ENCODE measurements at places on chromosomes 6 and 20.

DNA sequence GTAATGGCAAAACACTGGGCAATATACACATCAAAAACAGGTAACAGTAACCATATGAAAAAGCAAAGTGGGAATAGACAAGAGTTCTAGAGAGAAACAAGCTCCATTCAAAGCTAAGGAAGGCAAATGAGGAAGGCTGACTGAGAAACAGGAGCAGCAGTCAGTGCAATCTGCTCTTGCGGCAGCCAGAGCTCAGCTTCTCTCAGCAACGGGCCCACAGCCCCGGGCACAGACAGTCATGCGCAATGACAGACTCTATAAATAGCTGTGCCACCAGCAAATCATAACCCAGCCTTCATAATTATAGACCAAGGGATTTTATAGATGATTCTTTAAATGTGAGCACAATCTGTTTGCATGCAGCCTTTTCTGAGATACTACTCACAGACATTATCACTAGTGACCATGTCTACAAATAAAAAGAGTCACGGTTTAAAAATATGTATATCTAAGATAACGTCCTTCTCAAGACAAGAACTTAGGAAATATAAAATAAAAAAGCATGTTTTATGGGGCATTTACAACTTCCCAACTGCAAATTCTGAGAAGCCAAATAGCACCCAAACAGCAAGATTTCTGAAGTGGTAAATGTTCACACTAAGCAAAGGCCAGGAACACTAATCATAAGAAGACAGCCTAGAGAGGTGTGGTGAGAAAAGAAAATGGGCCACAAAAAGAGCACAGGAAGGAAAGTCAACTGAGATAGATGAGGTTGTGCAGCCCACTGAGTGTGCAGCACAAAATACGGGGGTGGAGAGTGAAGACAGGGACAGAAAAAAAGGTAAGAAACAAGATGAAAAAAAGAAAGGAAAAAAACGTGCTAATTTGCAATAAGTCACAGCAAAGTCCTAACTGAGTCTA is 39.9 kb upstream of the BEND6 start:
- DNase-seq: no peak

DNA sequence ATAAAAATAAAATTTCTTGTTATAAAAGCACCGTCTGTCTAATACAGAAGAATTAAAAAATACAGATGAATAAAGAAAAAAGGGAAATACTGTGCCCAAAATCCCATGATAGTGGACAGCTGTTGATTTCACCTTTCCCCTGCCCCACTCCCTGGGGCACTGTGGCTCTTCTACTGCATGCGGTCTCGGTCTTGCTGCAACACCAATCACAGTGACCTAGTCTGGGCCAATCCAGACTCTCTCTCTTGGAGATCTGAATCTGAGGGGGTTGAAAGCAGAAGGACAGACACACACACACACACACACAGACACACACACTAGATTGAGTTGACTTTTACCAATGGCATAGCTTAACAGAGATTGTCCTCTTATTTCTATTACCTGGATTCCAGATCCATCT is 70.5 kb upstream of the FYN start:
- no peak for DNase-seq

- peak; percentile 9 for DNase-seq
Measured at GRCh38 chr6:122476131-122476530, 4.5 kb upstream of the SERINC1 start.

DNA sequence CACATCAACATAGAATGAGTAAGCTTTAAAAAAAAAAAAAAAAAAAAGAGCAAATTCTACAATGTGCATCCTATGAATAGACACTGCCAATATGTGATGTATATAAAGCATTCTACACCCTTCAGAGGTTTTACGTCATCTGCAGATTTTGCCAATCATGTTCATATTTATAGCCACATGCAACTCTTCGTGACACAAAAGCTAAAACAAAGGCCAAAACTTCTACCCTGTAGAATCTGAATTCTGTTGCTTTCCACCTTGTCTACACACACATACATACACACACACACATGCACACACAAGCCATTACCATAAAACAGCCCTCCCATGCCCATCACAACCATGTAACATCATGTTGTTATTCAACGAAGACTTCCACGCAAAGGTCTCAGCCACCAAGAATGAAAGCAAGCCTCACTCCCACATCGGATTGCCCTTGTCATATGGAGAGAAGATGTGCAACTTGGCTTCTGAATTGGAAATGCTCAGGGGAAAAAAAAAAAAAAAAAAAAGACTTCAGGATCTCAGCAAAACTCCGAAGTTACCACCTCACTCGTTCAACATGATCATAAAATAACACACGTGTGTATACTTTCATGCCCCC is 479.4 kb upstream of the JARID2 start:
- no peak for DNase-seq

DNA sequence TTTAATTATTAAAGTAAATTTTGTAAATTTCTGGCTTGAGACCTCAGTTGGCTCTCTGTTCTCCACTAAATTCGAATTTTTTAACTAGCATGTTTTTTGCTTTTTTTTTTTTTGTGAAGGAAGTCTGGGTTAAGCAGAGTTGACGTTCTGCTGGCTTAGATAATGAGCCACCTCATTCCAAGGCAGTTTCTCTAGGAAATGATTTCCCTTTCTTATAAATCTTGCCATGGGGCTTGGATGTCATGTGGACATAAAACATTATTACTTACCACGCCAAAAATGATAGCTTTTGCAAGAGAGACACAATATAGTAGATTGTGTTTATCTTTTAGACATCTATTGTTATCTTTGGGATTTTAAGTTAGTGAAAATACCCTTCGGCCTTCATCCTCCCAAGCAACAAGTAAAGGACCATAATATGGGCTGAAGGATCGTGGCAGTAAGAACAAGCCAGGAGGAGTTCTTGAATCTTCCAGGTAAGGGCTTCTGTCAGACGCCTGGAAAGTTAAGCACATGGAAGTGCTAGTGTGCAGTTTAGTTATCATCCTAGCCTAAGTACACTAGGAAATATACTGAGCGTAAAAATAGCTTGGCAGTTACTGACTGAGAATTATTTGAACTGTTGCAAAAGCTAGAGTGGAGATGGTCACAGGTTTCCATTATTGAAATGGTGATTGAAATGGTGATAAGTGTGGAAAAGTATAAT is 30.7 kb downstream of the ADGRG6 start:
- DNase-seq: no peak

DNA sequence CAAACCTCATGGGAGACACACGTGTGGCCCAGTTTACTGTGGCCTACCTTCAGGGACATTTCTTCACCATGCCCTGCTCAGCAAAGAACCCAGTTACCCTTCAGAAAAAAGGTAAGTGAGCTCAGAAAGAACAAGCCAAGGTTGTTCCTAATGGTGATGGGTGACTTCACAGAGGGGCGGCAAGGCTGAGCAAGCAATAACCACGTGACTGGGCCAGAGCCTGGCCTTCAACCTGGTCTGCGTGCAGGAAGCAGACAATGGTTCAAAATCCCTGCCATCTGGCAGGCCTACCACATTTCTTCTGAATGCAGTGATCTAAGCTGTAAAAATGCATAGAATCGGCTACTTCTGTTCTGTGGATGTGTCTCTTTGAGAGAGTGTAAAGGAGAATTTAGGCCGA is 115.5 kb upstream of the CST7 start:
- DNase-seq: no peak

DNA sequence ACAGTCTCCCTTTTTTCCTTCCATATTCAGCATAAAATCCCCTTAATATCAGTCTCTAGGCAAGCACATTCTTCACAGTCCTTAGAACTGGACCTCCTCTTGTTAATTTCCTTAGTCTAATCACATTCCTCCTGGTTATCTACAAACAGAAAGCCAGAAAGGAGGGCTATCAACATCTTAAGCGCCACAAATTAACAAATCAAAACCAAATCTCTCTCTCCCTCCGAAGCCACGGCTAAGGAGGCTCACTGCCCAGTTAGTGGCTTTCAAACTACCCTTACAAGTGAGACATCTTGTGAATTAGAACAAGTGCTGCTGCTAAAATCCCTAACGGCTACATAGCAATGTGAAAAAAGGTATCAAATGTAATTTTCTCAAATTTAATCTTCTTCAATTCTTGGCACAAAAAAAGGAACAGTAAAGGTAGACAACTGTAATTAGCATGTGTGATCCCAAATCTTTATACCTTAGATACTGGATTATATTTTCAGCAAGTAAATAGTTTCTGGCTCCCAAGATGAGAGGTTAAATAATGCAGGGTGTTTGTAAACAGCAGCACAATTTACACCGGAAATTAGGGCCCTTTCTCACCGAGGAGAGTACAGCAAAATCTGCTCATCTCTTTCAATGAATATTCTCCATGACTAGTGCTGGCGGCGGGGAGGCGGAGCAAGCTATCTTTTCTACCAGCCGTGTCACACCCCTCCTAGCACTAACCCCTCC is 1.4 kb upstream of the TRIM39 start:
- DNase-seq: no peak

GRCh38 chr20:3046677-3047462 is 1.0 kb downstream of the MRPS26 start:
- no peak for DNase-seq

DNA sequence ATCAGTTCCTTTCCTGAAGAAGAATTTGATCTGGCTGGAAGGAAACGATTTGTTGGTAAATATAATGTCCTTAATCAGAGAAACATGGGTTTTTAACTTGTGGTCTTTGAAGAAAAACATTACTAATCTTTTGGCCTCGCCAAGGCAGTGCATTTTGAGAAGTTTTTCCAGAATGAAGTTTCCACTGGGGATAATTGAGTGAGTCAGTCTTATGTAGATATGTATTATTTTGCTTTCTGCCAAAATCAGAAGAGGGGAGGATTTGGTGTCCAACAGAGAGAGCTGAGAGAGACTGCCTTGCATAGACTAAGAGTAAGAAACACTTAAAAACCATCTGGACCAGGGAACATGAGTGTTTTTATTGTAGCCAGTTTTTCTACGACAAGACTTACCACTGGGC is 79.9 kb downstream of the FNDC1 start:
- no peak for DNase-seq

- DNase-seq: no peak
Measured at GRCh38 chr6:159916752-159917151, 26.0 kb downstream of the MAS1 start.

- DNase-seq: no peak
Measured at GRCh38 chr6:14309951-14310445, 192.4 kb downstream of the CD83 start.

DNA sequence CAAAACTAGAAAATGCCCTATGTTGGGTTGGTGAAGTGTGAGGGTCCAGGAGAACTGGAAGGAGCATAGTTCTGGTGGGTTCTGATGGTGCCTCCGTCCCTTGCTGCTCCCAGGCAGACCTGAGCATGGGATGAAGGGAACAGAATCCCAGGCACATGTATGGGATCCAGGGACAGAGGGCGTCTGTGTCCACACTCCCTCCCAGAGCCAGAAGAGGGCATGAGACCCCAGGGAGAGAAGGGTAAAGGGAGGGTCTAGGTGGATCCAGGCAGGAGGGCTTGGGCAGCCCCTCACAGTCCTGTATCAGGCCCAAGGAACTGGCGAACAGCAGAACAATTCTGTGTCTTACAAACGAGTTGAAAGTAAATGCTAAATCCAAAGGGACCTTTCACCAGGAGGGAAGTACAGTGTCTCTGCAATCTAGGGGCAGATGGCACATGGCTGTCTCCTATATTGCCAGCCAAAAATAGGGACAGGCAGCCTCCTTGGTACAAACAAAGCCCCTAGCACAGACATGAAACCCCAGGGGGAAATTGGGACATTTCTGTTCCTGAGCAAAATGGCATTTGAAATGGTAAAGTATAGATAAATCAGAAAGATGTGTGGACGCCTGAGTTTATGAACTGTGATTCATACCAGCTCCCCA is 2.5 kb upstream of the BPIFA1 start:
- DNase-seq: no peak

Measured in SHP77 (cell line).